Upper lobe of right lung (tissue), 1 donor: ENCODE measurements at places on chromosomes 6 and 20.

GRCh38 chr6:163281634-163282033, 132.9 kb upstream of the QKI start:
- DNase-seq, result no peak

DNA sequence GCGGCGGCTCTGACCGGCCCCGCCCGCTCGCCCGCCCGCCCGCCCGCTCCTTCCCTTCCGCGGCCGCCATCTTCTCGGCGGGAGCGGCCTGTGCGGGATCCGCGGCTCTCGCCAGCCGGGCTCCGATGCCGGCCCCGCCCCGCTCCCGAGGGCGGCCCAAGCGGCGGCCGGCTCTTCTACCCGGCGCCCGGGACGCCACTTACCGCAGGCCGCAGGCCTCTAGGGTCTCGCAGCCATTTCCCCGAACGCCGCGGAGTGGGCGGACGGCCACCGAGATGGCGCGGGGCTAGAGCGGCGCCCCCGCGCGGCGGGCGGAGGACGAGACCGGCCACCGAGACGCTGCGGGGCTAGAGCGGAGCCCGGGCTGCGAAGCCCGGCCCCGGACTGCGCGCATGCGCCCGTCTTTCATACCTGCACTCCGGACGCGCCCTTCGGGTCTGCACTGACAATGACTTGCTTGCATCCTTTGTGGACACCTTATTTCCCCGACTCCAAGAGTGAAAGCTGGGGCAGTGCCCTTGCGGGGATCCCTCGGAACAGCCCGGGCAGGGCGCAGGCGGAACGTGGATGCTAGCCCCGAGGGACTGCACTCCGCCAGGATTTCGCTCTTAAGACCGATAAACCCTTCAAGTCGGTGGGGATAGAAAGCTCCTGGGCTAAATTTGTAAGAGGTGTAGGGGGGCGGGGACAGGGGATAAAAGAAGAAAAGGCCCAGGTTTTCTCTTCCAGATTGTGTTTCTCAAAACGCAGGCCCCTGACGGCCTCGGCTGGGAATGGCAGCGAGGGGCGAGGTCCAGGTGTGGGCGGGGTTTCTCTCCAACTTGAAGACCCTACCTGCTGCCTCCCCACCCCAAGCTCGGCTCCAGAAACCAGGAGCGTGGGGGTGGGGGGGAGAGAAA, at the start of gene DIDO1:
Gene DIDO1, minus strand, starts transcription at position 277 of the 899 bp plus-strand sequence.
- peak; percentile 96 for DNase-seq

- no peak for DNase-seq
Measured at GRCh38 chr6:155660251-155660977, 204.8 kb upstream of the NOX3 start.

GRCh38 chr20:33919653-33920052, 74.1 kb upstream of the RALY start:
- no peak for DNase-seq

DNA sequence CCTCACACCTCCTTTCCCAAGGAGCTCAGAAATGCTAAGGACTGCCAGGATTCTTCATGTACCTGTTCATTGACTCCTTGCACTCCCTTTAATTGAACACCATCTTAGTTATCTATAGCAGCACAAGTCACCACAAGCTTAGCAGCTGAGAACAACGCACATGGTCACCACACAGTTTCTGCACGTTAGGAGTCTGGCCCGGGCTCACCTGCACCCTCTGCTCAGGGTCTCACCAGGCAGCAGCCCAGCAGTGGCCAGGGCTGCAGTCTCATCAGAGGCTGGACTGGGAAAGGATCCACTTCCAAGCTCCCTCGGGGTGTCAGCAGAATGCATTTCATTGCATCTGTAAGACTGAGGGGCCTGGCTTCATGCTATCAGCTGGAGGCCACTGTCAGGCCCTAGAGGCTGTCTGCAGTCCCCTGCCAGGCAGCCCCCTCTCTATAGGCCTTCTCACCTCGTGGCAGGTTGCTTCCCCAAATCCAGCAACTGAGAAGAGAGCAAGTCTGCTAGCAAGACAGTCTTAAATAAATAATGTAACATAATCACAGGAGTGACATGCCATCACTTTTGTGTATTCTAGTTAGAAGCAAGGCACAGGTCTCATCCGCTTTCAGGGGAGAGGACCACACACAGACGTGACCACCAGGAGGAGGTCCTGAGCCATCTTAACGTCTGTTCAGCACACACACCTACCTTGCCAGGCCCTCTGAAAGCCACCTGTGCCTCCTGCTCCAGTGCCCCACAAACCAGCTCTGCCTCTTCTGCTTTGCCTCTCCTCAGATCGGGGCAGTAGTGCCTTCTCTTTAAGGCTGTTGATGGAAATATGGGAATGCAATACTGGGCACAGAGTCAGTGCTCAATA, 165.2 kb upstream of the CST7 start:
- DNase-seq, result peak; percentile 35

GRCh38 chr20:24777746-24778145, 171.3 kb upstream of the CST7 start:
- DNase-seq, result no peak

GRCh38 chr6:42338744-42339222, 112.9 kb downstream of the TRERF1 start:
- DNase-seq, result no peak

GRCh38 chr20:35854713-35855348, 83.0 kb downstream of the PHF20 start:
- no peak for DNase-seq

- DNase-seq, result no peak
Measured at GRCh38 chr6:44309092-44309491, 4.1 kb downstream of the AARS2 start.

DNA sequence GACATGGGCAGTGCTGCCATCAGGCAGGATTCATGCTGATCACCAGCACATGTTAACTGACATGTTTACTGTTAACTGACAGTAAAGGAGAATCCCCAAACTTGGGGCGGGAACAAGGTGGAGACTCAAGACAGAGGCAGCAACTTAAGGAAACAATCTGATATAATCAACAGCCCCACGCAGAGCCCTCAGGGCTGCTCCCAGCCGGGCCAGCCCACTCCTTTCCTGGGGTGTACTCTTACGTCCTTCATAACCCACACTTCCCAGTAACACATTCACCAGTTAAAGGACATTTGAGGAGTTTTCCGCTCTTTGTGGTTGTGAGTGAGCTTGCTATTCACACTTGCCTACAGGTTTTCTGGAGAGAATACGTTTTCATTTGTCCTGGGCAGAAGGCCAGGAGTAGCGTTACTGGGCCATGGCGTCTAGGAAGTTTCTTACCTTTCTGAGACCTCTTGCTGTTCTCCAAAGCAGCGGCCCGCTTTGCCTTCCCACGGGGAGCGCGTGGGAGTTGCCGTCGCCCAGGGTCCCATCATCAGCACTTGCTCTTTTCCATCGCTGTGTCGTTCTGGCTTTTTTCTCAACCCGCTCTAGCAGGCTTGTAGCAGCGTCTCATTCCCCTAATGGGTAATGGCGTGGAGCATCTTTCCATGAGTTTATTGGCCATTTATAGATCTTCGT, 56.4 kb downstream of the FOXF2 start:
- peak; percentile 30 for DNase-seq

GRCh38 chr6:154821099-154821498, 87.9 kb downstream of the SCAF8 start:
- no peak for DNase-seq

DNA sequence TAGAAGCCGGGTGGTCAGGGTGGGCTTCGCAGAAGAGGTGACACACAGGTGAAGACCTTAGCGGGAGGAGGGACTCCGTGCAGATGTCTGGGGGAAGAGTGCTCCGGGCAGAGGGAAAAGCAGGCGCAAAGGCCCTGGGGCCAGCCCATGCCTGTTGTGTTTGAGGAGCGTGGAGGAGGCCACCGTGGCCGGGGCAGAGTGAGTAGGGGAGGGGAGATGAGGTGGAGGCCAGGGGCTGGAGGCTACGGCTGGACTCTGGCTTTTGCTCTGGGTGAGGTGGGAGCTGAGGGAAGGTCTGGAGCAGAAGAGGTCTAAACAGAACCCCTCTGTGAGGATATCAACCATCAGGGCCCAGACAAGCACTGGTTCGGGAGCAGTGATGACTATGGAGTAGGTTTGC, 244.0 kb downstream of the PREX1 start:
- peak; percentile 21 for DNase-seq

- DNase-seq, result no peak
Measured at GRCh38 chr6:125966569-125966968, 10.0 kb downstream of the HINT3 start.

DNA sequence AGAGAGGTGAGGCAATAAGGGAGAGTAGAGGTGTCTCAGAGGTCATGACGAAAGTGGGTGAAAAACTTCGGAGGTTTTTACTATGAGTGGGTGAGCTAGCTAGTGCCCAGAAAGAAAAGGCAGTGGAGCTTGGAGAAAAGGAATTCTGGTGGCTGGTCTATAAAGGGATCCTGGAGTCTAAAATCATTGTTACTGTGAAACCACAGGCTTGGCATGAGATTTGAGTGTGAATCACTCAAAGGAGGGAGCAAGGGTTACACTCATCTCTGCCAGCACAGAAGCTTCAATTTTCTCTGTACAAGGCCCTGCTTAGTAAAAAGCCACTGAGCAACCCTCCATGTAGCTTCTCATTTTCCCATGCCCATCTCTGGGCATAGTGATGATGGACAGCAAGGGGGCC, 47.5 kb downstream of the CD83 start:
- DNase-seq, result no peak

GRCh38 chr20:34920055-34920454, 35.6 kb downstream of the GSS start:
- DNase-seq, result no peak

- no peak for DNase-seq
Measured at GRCh38 chr6:116797585-116797984, 31.3 kb downstream of the GPRC6A start.

GRCh38 chr20:22350624-22351023, 233.7 kb downstream of the FOXA2 start:
- no peak for DNase-seq

DNA sequence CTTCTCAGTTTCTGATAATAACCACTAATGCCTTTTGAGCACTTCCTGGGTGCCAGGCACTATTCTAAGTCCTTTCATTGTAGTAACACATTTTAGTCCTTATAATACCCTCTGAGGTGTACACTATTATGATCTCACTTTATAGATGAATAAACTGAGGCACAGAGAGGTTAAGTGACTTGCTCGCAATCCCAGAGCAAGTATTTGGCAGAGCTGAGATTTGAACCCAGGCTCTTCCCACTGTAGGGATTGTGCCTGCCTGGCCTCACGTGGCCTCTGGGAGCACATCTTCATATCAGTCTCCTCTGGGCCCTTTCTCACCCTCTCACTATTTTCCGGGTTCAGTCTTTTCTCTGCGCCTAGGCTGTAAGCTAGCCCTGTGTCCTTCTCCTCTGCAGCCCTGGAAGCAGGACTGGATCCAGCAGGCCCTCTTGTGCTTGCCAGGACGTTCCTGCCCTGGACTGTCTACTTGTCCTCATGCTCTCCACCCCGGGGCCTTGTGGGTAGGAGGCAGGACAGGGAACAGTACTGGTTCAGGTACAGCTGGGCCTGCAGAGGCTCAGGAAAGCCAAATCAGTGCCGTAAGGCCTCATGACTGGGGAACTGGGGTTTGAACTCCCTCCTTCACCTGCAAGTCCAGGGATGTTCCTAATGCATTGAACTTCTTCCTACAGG, 139.6 kb downstream of the VEGFA start:
- DNase-seq, result no peak

GRCh38 chr6:110976575-110976974, 5.3 kb upstream of the RPF2 start:
- DNase-seq, result no peak

DNA sequence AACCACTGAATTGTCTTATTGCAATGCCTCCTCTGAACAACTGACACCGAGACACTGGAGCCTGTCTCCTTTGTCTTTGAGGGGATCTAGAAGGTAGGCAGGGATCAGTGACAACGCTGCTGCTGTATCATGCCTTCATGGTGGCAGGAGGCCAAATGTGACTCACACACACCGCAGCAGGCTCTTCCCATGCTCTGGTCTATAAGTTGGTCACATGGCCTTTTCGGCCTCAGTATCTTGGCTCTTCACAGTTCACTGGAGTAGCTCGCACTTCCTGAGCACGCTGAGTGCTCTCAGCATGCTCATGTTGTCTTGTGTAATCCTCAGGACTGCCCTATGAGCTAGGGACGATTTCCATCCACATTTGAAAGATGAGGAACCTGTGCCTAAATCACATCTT, 167.4 kb upstream of the PCSK2 start:
- DNase-seq, result no peak

DNA sequence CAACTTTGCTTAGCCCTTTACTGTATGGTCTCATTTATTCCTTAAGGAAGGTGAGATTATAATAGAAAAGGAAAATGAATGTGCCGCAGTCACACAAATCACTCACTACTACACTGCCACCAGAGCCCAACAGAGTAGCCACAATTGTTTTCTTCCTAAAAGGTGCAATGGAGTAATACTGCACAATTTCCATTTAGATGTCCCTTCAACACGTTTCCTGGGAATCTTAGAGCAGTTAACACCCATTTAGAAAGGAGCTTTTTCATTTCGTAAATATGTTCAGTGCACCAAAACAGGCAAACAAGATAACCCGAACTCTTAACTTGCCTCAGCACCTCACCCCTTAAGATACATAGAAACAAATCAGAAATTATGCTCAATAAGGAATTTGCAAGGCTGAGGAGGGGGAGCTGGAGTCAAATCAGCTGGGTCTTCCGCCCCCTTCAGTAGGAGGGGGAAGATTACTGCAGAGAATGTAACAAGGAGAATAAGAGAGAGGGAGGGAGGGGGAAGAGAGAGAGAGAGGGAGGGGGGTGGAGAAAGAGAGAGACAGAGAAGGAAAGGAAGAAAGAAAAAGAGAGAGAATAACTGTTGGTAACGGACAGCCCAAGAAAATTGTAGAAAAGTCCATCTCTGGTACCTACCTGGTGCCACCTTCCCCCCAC, 155.5 kb downstream of the BCAS1 start:
- no peak for DNase-seq

GRCh38 chr20:59250293-59250692, 50.1 kb upstream of the EDN3 start:
- no peak for DNase-seq

DNA sequence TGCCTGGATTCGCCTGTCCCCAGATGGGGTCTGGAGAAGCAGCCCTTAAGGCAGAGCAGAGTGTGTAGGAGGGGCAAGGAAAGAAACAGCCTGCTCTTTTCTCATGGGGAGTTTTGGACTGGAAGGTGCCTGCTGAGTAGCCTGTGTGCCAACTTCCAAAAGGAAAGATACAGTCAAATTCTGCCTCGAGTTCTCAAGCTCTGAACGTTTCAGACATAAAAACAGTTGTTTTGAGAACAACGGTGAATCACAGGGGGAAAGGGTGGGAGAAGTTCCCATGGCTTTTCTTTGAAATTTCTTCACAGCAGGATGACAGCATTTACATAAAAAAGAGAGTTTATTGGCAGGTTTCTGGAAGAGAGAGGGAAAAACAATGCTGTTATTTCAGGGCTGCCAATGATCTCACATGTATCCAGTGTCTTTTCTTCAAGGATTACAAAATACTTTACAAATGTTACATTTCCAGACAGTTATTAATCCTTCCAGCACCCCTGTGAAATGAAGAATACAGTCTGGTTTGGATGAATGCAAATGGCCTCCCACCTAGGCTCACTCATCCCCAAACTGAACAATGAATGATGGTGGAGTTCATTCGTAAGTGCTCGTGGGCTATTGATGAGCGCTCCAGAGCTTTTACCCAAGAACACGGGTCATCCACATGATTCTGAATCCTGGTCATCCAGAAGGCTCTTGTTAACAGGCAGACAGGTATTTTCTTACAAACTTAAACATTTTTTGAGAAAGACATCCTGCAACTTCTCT, 33.8 kb upstream of the ECI2 start:
- DNase-seq, result no peak

GRCh38 chr6:119339941-119340456, 9.6 kb downstream of the MAN1A1 start:
- DNase-seq, result no peak

- no peak for DNase-seq
Measured at GRCh38 chr6:133953634-133954415, 801 bp downstream of the TBPL1 start.

- DNase-seq, result no peak
Measured at GRCh38 chr20:31517373-31517772, 3.1 kb downstream of the HM13 start.
